ENCODE measurements at places on chromosomes 7 and 10.

- DNase-seq: no peak
These were observed 422.3 kb downstream of the DGKB start for GRCh38 chr7:14480281-14480680.

DNA sequence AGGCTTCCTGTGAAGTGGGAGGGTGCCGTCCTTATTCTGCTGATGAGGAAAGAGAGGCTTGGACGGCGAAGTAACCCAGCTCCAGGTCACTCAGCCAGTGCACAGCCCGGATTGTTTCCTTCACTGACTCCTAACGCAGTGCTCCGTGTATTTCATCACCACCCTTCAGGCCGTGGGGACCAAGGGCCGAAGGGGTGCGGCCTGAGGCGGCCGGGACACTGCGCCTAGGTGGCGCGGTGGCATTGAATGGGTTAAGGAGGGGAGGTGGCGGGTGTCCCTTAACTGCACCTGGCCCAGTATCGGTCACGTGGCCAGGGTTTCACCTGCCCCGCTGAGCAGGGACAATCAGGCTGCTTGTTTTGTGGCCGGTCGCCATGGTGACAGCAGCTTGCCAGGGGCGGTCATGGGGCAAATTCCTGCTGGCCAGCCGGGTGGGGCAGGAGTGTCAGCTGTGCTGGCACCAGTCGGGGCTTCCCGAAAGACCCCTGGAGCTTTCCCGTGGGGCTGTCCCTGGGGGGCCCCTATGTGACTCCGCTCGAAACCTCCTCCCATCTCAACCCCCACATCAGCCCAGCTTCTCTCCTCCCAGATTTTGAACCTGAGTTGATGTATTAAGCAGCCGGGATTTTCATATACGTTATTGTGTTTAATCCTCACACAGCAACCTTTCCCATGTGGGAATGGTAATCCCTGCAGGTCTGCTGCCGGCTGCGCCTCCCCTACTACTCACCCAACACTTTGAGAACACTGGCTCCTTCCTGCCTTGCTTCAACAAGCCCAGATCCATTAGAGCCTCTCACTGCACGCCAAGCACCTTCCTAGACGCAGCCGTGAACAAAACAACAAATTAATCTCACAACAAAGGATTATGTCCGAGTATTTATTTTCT is 4.4 kb upstream of the ABHD11 start:
- DNase-seq: no peak

DNA sequence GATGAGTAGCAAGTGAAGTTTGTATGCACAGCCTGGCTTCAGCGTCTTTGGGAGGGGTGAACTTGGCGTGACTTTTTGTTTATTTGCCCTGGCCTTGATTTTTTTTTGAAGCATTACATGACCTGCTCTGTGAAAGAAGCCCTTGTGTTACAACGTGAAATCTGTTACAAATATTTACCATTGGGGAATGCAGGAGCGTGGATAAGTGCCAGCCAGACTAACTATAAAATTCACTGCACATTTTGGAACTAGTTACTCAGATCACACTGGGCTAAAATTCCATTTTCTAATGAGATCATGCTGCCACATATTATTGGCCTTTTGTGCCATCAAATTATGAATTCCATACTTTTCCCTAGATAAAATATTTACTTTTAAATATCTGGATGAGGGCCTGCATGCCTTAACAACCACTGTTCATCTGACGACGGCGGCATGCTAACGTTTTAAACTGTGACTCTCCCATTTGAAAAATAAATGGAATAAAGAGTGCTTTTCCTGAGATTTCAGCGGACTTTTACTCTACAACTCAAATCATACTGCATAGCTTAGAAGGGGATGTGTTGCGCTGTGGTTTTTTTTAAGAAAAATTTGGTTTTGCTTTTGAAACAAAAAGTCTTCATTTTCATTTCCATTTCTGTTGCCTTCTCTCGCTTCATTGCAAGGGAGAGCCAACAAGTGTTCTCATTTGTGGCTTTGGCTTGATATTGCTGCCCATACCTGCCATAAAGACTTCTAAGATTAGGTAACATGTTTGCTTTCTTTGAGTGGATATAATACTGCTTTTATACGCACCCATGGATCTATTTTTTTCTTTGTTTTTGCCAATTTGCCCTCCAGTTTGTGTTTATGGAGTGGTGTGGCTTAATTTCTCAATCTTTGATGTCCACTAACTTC is 352.2 kb downstream of the TFEC start:
- no peak for DNase-seq

DNA sequence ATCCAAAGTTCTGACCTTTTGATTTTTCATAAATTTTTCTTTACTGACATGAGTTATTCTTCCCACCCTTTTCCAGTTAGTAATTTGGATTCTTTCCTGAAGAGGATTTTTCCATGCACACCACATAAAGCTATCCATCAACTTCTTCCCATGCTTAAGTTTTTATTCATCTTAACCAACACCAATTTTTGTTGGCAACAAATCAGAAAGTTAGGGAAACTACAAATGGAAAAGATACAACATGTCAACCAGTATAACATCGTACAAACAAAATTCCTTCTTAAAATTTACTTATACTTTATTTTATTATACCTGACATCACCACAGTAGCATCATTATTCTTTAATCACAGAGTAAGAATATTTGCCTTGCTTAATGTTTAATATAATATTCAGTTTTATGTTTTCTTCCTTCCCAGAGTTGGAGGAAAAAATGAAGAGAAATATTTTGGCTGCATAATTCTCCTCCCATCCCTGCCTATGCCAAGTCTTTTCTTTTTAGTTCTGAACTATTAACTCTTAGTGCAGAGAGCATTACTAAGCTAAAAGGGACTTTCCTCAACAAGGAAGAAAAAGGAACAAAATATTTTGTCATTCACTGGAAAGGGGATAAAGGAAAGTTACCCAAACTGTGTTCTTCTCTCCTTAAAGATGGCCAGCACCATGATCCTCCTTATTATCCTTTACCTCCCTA is 67.5 kb upstream of the MEOX2 start:
- no peak for DNase-seq

DNA sequence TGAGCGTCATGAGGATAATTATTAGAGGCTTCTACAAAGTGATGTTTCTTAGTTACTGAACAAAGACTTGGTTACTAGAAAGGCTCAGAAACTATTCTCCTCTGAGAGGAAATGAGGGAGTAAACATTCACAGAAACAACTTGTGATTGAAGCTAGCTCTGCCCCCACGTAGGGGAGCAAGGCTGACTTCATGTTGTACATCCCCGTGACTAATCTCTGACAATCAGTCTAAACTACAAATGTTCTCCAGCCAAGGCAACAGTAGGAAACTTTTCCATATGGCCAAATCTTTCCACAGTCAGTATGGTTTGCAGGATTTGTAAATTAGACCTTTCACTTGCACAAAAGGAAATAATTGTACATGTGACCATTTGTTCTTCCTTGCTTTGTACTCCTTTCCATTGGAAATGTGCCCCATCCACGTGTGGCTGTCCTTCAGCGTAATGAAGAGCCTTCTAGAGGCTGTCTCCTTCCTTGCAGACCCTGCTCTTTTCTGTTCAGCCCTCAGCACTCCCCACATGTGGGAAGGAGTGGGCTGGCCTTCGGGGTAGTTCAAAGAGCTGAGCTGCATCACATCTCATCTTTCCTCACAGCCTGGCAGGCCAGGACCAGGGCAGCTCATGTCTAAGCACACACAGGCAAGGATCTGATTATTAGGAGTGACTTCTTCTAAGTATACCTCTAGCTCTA is 93.5 kb downstream of the PCGF5 start:
- DNase-seq: no peak

DNA sequence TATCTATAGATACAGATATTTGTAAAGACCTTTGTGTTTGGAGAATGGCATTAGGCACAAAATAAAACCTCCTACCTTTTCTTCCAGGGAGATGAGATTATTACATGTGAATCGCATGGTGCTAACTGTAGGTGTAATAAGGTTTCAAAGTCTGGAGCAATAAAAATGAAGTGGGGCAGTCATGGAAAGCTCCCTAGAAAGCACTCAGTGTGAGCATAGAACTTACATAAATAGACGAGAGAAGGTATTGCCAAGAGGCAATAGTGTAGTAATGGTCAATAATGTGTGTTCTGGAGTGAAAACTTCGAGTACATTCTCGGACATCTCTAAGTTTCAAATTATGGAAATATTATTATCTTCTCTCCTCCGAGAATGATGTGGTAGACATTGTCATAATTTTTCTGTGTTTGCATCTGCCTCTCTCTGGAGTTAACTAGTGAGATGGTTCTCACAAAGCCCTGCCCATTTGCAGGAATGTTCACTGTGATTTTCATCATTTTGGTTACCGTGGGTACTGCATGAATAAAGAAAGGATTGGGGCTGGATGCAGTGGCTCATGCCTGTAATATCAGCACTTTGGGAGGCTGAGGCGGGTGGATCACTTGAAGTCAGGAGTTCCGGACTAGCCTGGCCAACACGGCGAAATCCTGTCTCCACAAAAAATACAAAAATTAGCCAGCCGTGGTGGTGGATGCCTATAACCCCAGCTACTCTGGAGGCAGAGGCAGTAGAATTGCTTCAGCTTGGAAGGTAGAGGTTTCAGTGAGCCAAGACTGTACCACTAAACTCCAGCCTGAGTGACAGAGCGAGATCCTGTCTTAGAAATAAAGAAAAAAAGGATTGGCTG is 10.6 kb downstream of the VIM start:
- DNase-seq: peak; percentile 45

DNA sequence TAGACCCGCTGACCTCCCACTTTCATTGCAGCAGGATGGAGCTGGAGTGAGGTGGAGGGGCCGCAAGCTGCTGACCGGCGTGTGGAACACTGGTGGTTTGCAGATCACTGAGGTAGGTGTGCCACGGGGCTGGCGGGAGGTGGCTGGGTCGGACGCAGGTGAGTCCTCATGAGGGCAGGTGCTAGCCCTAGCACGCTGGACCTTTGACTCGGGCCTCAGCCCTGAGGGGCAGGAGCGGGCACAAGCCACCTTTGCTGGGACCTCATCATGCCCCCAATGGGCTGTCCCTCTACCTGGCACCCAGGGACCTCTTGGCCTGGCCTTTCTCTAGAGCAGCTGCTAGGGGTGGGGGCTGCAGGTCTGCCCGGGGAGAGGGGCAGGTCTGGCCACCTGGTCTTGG is 93.3 kb downstream of the ZMIZ1 start:
- no peak for DNase-seq

GRCh38 chr7:76267107-76267893 is 35.2 kb upstream of the HSPB1 start:
- no peak for DNase-seq

- peak; percentile 96 for DNase-seq
These were observed 12.7 kb upstream of the GSAP start for GRCh38 chr7:77428777-77429231.

- no peak for DNase-seq
These were observed 235.3 kb downstream of the PHF14 start for GRCh38 chr7:11208883-11209465.

GRCh38 chr10:5457741-5458140 is 41.6 kb downstream of the CALML5 start:
- no peak for DNase-seq

GRCh38 chr7:93799750-93800357 is 90.7 kb downstream of the TFPI2 start:
- DNase-seq: no peak

- no peak for DNase-seq
These were observed 137.8 kb upstream of the FAM20C start for GRCh38 chr7:54615-55014.

GRCh38 chr10:124170631-124171030 is 77.2 kb upstream of the CHST15 start:
- DNase-seq: no peak

- DNase-seq: peak; percentile 13
These were observed 1.3 kb downstream of the ABCB1 start for GRCh38 chr7:87599336-87599735.

- DNase-seq: no peak
These were observed 83.3 kb upstream of the FGL2 start for GRCh38 chr7:77282897-77283296.

DNA sequence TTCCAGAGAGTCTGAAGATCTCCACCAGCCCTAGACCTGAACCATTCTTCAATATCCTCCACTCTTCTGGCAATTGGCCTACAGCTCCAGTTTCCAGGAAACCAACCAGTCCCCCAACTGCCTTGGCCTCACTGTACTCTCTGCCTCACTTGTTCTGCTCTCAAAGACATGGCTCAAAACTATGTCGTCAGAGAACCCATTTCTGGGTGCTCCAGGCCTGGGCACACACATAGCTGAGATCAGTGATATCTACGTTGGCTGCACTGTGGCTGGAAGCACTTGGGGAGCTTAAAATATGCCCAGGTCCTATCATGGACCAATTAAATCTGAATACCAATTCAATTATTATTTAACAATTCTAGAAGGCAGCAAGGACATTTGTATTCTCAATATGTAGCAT is 93.1 kb downstream of the COBL start:
- DNase-seq: no peak

DNA sequence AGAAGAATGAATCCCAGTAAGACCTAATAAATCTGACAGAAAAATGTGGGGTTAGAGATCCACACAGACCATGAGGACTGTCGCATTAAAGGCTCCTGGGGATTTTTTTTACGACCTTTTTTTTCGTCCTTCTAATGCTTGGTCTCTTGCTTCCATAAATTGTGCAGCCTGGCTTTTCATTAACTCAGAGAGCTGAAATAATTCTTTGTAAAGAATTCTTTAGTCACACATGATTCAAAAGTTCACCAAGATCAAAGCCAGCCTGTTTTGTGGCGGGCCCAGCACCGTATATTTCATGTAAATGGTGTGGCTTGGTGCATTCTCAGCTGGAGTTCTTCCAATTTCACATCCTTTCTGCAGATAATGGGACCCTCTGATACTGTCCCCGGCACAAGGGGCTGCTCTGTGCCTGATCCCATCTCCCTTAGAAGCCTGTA is 206.6 kb upstream of the BMPER start:
- no peak for DNase-seq

DNA sequence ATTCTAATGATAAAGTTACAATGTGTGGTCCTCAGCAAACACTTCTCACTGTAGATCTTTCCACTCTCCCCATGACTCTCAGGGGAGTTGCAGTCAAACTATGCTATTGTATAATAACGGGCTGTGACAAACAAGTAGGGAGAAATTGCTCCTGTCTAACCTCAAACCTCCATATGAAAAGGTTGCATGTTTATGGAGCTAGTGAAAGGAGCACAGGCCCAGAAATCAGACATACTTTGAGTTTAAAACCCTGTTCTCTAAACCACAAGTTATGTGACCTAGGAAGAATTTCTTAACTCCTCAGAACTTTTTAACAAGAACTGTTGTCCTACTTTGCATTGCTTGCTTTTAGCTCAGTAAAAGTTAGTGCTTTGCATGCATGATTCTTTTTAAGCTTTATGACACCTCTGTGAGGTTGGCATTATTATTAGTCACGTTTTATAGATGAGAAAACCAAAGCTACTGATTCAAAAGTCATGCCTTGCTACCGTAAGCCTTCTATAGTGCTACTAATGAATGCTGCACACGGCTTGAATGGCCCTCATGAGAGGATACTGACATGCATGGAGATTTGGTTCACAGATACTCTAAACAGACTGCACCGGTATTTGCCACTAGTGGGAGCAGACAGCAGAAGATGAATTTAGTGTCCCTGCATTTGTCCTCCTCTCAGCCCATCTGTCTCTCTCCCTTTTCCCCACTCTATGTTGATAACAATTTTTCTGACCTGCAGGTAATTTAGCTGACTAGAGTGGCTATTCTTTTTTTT is 129.5 kb upstream of the PCGF5 start:
- no peak for DNase-seq

Data from CD14-positive monocyte (primary cell).